Left lung (tissue), 14 donors: ENCODE measurements at places on chromosomes 5 and 9. TPM values are rescaled to one million over a fixed set of nuclear protein-coding genes. Genes with fewer than 3 reads are reported as not detected.

The ST8SIA4 gene
- total RNA-seq = 38.5 TPM

The IRF1 gene
- 41.4 TPM for total RNA-seq

The C9orf50 gene
- not detected for total RNA-seq

The LRRC19 gene
- total RNA-seq = not detected

The PCDH12 gene
- total RNA-seq = 9.8 TPM

The SPATA31A3 gene
- not detected for total RNA-seq

The BARX1 gene
- not detected for total RNA-seq

The PCDHGA8 gene
- 1.1 TPM for total RNA-seq

The CATSPER3 gene
- total RNA-seq = 0.85 TPM

The SLC6A3 gene
- total RNA-seq = 0.10 TPM

The RNF183 gene
- total RNA-seq = not detected

The ELOVL7 gene
- total RNA-seq = 15.0 TPM

The TRIM36 gene
- 6.9 TPM for total RNA-seq

The DCTN3 gene
- 69.8 TPM for total RNA-seq

The PCDHGA1 gene
- 0.38 TPM for total RNA-seq

The DMGDH gene
- total RNA-seq = 0.90 TPM

The VLDLR gene
- total RNA-seq = 20.8 TPM

The HAVCR1 gene
- total RNA-seq = 0.31 TPM

The WDR38 gene
- 3.6 TPM for total RNA-seq

The IL9 gene
- not detected for total RNA-seq

The QRFP gene
- not detected for total RNA-seq

The NUP214 gene
- total RNA-seq = 47.2 TPM

The GHR gene
- total RNA-seq = 5.7 TPM

The SPATA31C1 gene
- not detected for total RNA-seq

The LCN9 gene
- not detected for total RNA-seq

The CCL27 gene
- not detected for total RNA-seq

The SURF4 gene
- total RNA-seq = 252 TPM

The IZUMO3 gene
- total RNA-seq = not detected

The FGF18 gene
- 3.1 TPM for total RNA-seq

The CD72 gene
- total RNA-seq = 3.4 TPM

The PCDHA11 gene
- total RNA-seq = 1.4 TPM

The DMRT1 gene
- not detected for total RNA-seq

The SET gene
- total RNA-seq = 249 TPM

The SLC4A9 gene
- total RNA-seq = not detected

The KCTD16 gene
- total RNA-seq = 0.73 TPM
